Subcutaneous adipose tissue (tissue), 4 donors: ENCODE measurements at places on chromosomes 2 and 18. TPM values are rescaled to one million over a fixed set of nuclear protein-coding genes. Genes with fewer than 3 reads are reported as not detected.

The C2orf80 gene
- not detected for total RNA-seq

The COPS8 gene
- 115 TPM for total RNA-seq

The CYP1B1 gene
- 20.0 TPM for total RNA-seq

The IMP4 gene
- total RNA-seq = 112 TPM

The MC5R gene
- not detected for total RNA-seq

The ARHGEF4 gene
- total RNA-seq = 13.2 TPM

The MAB21L4 gene
- not detected for total RNA-seq

The WDR33 gene
- 45.8 TPM for total RNA-seq

The NEB gene
- total RNA-seq = 3.3 TPM

The AQP4 gene
- not detected for total RNA-seq

The LRATD1 gene
- 1.0 TPM for total RNA-seq

The GGCX gene
- total RNA-seq = 31.1 TPM

The ARHGAP15 gene
- 7.9 TPM for total RNA-seq

The FZD7 gene
- total RNA-seq = 3.8 TPM

The COL6A3 gene
- total RNA-seq = 983 TPM

The SOWAHC gene
- total RNA-seq = 14.6 TPM

The ZSWIM2 gene
- not detected for total RNA-seq

The SESTD1 gene
- total RNA-seq = 134 TPM

The HOXD8 gene
- total RNA-seq = 24.5 TPM

The OR6B3 gene
- total RNA-seq = not detected

The FHOD3 gene
- 1.5 TPM for total RNA-seq

The MALT1 gene
- 26.0 TPM for total RNA-seq

The EVA1A gene
- not detected for total RNA-seq

The FOXI3 gene
- not detected for total RNA-seq

The ZNF396 gene
- 2.3 TPM for total RNA-seq

The SFT2D3 gene
- 14.9 TPM for total RNA-seq

The RFTN2 gene
- total RNA-seq = 29.6 TPM

The FER1L5 gene
- total RNA-seq = not detected

The GCG gene
- not detected for total RNA-seq

The CELF4 gene
- not detected for total RNA-seq

The AGXT gene
- total RNA-seq = 0.33 TPM

The ITGB1BP1 gene
- 159 TPM for total RNA-seq

The C2orf15 gene
- total RNA-seq = 1.0 TPM

The ARHGAP28 gene
- total RNA-seq = 10.3 TPM

The RND3 gene
- 141 TPM for total RNA-seq

The SERPINB7 gene
- total RNA-seq = not detected

The ODC1 gene
- 25.8 TPM for total RNA-seq

The CTAGE1 gene
- not detected for total RNA-seq

The RDH14 gene
- total RNA-seq = 22.2 TPM

The TOGARAM2 gene
- total RNA-seq = 3.4 TPM

The SDC1 gene
- 3.6 TPM for total RNA-seq

The STEAP3 gene
- total RNA-seq = 15.4 TPM

The CENPO gene
- 4.9 TPM for total RNA-seq

The CCDC85A gene
- 10.3 TPM for total RNA-seq

The METAP1D gene
- 7.7 TPM for total RNA-seq

The RIT2 gene
- total RNA-seq = not detected

The GRB14 gene
- 6.8 TPM for total RNA-seq

The ITGA6 gene
- total RNA-seq = 107 TPM

The SMC6 gene
- total RNA-seq = 12.8 TPM

The POTEJ gene
- not detected for total RNA-seq

The ASB18 gene
- not detected for total RNA-seq
